ENCODE measurements at places on chromosomes 4 and X.

DNA sequence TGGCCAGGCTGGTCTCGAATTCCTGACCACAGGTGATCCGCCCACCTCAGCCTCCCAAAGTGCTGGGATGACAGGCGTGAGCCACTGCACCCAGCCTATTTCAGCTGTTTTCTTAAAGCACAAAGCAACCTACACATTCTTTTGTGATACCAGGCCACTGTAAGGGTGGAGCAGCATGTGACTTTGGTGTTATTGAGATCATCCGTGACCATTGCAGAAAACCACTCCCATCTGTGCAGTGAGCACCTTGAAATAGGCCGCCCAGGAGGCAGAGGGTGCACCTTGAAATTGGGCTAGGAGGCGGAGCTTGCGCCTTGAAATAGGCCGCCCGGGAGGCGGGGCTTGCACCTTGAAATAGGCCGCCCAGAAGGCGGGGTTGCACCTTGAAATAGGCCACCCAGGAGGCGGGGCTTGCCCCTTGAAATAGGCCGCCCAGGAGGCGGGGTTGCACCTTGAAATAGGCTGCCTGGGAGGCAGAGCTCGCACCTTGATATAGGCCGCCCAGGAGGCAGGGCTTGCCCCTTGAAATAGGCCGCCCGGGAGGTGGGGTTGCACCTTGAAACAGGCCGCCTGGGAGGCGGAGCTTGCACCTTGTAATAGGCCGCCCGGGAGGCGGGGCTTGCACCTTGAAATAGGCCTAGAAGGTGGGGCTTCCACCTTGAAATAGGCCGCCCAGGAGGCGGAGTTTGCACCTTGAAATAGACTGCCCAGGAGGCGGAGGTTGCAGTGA lies 9.0 kb upstream of the SLC25A6 start:
- no peak for DNase-seq

GRCh38 chr4:173398220-173398619 lies 696 bp downstream of the SCRG1 start:
- peak; percentile 42 for DNase-seq

- DNase-seq: no peak
Measured at GRCh38 chr4:37652747-37653527, 33.2 kb downstream of the RELL1 start.

DNA sequence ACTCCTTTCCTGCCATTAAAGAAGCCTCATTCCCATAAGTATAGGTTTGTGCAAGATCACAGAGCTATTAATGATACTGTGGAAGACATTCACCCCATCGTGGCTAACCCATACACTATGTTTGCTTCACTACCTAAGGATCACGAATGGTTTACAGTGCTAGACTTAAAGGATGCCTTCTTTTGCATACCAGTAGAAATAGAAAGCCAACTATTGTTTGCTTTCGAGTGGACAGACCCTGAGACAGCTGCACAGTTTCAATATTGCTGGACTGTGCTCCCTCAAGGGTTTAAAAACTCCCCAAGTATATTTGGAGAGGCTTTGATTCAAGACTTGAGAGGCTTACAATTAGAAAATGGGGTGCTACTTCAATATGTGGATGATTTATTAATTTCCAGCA lies 16.0 kb upstream of the PAPSS1 start:
- DNase-seq: no peak

DNA sequence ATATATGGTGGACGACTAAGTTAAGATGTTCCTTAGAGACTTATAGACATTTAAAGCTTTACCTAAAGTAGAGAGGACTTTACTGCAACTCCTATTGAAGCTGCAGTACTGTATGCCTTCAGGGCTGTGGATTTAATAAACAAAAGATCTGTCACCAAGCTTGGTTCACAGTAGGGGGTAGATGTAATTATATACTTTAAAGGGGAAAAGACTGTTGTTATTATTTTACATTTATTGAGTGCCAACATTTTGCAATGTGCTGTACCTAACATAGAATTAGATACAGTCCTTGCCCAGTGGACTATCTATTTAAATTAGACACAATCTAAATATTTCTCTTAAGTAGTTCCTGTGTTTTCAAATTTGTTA lies 67.2 kb downstream of the SLIT2 start:
- no peak for DNase-seq

DNA sequence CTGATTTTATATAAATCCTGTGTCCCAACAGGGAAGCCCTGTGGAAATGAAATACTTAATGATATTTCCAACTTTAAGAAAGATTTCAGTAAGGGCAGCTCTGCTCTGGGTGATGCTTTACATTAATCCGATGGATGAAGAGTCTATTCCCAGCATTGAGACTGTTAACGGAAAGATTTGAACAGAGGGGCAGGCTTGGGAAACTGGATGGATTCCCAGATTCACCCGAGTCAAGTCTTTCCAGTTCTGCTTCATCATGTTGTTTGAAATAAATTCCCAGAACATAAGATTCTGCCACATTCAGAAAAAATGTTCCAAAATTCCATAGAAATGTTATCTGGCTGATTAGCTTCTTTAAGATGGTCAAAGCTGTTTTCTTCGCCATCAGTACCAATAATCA lies 246.0 kb downstream of the FBXW7 start:
- DNase-seq: no peak

- peak; percentile 51 for DNase-seq
Measured at GRCh38 chr4:65670331-65671031, at the start of gene EPHA5. EPHA5 (minus strand) TSS chr4:65670489; CDS start chr4:65669742, 747 bp downstream.

DNA sequence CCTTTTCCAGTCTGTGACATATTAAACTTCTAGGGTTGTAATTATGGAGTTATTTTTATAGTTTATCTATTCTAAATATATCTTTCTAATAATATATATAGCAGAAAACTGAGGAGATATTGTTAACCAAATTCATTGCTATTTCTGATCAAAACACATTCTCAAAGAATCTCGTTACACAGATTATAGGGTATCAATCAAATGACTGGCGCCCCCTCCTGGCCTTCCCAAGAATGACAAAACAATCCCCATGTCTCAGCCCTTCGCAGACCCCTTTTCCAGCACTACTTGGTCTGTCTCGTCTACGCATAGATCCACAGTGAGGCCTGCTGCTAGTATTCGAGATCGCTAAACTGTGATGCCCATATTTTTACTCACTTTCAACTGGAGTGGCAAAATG lies 209.3 kb downstream of the GPC3 start:
- DNase-seq: peak; percentile 14

- peak; percentile 79 for DNase-seq
Measured at GRCh38 chr4:41072021-41072777, 142.1 kb downstream of the APBB2 start.

DNA sequence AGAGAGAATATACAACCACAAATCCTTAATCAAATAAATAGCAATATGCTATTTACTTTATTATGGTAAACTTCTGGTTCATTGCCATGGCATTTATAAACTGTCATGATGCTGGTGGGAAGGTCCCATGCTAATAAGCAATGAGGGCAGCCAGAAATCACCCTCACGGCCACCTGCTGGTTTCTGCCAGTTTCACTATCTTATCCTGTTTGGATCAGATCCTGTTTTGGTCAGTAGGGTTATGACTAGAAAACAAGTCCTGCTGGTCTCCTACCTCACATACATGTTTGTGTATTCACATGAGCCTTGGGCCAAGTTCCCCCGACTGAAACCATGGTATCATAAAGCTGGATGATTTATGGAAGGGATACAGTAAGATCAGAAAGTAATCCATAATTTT lies 28.1 kb downstream of the XAGE5 start:
- DNase-seq: no peak

DNA sequence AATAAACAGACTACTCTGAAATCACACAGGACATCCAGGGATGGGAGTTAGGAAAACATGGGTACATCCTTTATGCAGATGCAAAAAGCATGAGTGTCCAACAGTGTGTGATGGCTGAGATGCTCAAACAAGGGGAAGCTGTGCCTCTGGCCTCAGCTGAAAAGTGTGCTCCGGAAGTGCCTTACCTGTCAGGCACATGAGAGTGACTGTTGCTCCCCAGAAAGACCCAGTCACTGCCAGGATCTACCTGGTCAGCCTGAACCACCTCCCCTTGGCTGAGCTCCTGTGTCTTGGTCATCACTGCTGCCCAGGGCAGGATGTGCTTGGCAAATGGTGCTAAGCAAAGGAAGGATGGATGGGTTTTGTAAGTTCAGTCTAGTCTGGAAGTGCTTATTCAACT lies 4.0 kb downstream of the PPP2R2C start:
- DNase-seq: no peak

GRCh38 chr4:9685692-9686091 lies 95.7 kb upstream of the DRD5 start:
- no peak for DNase-seq

DNA sequence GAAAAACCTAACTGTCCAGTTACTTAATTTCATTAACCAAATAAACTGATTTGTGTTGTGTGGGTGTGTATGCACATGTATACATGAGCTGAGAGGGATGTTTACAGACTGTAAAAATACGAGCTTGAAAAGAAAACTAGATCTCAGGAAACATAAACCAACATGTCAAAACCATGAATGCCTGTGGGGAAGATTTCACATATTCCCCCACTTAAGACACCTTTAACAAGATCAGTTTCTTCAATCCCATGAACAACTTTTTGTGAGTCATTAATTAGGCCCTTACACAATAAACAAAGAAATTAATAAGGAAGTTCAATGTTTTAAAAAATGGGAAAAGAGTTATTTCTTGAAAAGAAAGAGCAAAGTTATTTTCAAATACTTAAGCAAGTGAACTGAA lies 170.8 kb downstream of the ZNF674 start:
- DNase-seq: no peak

GRCh38 chr4:13525606-13526281 lies 18.6 kb downstream of the NKX3-2 start:
- no peak for DNase-seq

DNA sequence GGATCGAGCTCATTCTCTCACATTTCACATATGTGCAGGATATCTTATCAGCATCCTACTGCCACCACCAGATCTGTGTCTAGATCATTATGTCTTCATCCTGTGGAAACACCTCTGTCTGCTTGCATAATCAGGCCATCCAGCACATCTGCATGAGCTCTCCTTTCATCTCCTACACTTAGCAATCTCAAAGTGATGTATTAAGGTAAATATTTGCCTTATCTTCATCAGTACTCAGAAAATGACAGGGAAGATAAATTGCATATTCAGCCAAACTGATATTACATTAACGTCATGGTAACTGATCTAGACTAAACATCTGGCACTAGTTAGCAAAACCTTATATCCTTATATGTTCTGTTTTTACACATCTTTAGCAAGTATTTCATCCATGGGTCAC lies 207.3 kb upstream of the PABPC4L start:
- DNase-seq: no peak

DNA sequence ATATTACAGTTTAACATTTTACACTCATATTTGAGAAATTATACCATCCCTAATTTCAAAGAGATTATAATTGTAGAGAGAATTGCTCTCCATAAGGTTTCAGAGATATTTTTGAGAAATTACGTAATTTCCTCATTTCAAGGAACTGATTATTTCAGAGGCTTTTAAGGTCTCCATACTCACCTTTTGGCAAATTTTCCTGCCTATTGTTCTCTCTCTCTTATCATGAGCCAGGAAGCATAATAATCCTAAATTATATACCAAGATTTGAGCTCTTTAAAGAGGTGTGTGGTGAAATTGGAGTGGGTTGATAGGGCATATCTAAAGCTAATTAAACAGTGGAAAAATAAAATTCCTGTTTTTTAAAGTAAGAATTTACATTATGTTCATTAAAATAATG lies 248.9 kb upstream of the FTHL17 start:
- no peak for DNase-seq

DNA sequence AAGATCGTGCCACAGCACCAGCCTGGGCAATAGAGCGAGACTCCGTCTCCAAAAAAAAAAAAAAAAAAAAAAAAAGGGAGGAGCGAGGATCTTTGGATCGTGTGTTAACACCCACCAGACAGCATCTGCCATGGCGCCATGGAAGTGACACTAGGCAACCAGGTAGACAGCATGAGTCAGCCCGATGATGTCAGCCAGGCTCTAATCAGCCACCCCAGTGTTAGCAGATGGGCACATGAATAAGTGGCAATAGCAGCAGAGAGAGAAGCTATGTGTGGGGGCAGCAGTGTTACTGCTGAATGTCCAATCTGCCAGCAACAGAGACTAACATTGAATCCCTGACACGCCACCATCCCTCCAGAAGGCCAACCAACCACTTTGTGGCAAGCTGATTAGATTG lies 6.6 kb downstream of the SYN1 start:
- DNase-seq: no peak
